ENCODE measurements at places on chromosomes 1 and 21.

DNA sequence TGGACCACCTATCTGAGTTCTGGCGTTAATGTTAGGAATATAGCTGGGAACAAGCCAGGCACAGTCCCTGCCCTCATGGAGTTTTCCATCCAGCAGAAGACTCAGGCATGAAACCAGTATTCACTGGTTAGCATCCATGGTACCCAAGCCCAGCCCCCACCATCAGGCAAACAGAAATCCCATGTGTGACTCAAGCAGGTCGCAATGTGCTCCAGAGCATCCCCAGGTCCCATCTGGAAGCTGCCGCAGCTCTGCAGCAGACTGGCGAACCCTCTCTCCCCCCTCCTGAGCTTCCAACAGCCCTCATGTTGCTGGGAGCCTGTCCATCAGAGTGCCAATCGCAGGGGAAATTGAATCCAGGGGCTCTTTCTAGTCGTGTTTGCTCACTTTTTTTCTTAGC, 174.2 kb downstream of the RRAGC start:
- no peak for DNase-seq

DNA sequence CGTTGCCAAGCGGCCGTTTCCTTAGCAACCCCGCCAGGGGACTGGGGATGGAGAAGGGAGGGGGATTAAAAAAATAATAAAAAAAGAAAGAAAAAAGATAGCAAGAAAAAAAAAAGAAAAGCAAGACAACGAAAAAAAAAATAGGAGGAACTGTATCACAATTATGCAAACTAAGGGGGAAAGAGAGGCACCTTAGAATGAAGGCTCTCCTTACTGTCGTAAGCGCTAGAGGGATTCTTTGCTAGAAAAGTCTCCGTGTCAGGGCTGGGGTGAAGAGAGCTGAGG, 625 bp upstream of the NEGR1 start:
- DNase-seq, result no peak

DNA sequence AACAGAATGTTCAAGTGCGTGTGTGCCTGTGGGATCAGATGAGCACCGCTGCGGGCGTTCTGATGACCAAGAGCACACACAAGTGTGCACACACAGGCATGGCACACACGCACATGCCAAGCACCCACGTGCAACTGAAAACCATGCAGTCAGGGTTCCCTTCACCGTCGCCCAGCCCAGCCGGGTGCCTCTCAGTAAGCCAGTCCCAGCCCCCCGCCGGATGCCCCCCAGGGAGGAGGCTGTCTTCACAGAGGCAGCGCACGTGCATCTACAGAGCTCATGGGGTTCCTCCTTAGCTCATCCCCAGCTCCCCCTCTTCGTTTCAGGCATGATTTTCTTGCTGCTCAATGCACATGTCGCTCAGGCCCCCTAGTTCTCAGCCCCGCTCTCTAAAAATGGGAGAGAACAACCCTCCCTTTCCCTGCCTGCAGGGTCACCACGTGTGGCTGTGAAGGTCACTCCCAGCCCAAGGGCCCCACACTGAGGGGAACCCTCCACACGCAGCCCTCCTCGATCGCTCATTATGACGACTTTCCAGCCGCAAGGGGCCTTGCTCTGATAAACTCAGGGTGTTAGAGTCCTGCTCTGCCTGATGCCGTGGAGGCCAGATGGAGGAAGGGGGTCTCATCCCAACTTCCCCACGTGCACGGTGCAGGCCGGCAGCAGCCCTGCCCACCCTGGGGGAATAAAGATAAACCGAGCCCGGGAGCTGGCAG, 30.4 kb upstream of the ARHGEF16 start:
- no peak for DNase-seq

GRCh38 chr1:237804516-237804915, 86.2 kb downstream of the ZP4 start:
- no peak for DNase-seq

DNA sequence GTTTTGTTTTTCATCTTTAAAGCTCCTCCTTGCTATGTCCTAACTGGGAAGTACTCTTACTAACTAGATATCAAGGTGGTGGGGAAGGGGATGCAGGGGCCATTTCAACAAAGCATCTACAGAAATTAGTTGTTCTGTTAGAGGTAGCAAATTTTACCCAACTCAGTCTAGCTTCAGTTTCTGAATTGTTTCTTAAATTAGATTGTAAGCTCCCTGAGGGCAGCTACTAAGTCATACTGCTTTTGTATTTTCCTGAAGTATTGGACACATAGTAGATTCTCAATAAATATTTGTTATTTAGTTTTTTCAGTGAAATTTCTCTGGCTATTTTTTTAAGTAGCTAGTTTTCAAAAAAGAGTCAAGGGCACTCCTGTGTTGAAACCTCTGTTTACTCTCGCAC, 1.8 kb downstream of the UBAP2L start:
- no peak for DNase-seq

DNA sequence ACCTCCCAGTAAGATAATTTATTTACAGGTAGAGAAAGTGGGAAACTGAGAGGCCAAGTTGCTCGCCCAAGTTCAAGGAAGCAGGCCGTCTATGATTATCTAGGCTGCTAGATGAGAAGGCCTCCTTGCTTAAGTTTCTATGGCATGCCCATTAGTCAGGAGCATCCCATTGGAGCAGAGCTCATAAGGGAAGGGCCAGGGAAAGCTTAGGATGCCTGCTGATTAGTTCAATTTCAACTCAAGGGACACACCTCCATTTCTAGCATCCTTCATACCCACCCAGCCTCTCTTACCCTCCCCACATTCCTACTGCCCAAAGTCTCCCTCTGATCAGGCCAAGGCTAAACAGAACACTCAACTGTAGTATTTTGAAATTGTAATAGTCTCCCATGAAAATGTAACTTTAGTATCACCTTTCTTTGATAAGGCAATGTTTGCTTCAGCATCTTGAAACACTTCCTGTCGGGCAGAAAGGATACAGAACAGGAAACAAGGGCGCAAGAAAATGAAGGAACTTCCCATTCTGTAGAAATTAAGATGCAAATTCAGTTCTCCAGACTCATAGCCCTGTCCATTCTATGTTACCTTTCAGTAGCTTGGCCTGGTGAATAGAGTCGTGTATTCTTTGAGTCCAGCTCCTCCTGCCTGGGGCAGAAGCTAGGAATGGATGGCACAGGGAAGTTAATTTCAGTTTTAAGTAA, 46.3 kb upstream of the TARBP1 start:
- no peak for DNase-seq

- no peak for DNase-seq
Observed at GRCh38 chr1:12231276-12231595, 1.4 kb downstream of the VPS13D start.

- no peak for DNase-seq
Observed at GRCh38 chr1:10671622-10672342, 124.7 kb downstream of the CASZ1 start.

DNA sequence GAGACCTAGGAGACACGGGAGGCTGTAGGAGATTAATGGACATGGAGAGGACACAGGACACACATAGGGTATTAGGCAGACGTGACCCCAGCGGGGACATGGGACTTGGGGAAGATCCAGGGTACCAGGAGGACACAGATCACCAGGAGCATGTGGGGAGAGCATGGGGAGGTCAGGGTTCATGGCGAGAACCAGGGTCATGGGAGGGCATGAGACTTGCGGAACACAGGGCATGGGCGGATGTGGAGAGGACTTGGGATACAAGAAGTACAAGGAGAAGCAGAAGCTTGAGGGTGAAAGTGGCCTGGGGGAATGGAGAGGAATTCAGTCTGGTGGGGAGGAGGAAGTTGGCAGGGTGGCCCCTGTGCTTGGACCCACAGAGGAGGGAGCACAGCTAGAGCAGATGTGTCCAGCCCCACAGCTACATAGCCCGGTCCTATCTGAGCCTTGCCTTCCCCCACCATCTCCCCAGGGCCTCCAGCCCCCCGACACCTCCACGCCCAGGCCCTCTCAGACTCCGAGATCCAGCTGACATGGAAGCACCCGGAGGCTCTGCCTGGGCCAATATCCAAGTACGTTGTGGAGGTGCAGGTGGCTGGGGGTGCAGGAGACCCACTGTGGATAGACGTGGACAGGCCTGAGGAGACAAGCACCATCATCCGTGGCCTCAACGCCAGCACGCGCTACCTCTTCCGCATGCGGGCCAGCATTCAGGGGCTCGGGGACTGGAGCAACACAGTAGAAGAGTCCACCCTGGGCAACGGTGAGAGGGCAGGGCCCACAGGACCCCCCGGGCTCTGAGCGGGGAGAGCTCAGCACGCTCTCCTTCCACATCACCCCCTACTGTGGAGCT, 12.1 kb downstream of the TIE1 start:
- DNase-seq, result no peak
